Activated CD4-positive, alpha-beta T cell treated with anti-CD3 and anti-CD28 coated beads, Interleukin-2, Interleukin-6, amounts not matched to agents 100 ng/mL and 50 ng/mL, durations not matched to agents 16 hours and 8 hours (primary cell): ENCODE measurements at places on chromosomes 3 and 15.

- no peak for DNase-seq
Measured at GRCh38 chr3:148950806-148951205, 40.5 kb upstream of the GYG1 start.

DNA sequence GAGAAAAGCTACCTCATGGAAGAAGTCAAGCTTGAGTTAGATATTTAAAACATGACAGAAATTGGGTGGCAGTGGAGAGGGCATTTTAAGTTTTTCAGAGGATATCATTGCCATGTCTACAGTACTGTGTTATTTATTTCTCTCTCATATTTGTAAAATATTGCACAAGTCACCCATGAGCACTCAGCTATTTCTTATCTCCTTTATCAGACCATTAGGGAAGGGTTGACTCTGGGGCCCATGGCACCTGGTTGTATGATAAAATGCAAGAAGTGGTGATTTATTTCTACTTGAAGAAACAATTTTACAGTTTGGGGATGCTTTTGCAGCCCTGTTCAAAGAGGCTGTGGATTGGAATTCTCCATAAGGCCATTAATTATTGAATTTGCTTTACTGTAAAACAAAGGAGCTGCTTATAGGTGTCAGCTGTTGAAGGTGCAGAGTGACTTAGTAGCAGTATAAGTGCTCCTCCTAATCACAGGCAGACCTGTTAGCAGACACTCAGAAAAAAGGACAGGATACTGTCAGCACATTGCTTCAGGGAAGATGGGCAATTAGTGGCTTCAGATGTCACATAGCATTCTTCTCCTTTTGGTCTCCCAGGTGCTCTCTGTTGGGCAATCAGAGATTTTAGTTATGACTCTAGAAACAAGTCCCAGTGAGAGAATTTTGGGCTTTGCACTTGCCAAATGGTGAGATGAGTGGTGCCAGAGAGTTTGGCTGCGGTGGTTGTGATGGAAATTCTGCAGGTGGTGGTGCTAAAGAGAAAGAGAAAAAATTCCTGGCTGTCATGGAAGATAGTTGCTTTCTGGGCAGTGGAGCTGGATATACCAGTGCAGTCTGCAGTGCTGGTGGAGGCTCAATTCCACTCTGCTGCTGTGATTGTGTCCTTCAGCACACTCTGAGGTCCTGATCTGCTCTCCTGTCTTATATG, 129.7 kb upstream of the ROPN1 start:
- no peak for DNase-seq

GRCh38 chr15:63329567-63330350, 51.9 kb downstream of the CA12 start:
- no peak for DNase-seq

- no peak for DNase-seq
Measured at GRCh38 chr3:181713676-181714612, 2.2 kb downstream of the SOX2 start.
